ENCODE measurements at places on chromosomes 7 and 10.

DNA sequence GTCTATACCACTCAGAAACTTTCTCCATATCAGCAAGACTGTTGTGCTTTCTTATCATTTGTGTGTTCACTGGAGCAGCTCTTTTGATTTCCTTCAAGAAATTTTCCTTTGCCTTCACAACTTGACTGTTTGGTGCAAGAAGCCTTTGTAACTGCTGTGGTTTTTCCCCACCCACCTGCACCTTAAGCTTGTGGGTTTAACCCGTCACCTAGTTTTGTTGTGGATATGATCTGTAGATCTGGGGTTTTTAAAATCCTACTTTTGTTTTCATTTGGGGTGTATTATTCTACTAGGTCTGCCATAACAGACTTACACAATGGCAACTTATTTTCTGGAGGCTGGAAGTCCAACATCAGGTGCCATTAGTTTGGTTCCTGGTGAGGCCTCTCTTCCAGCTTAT is 30.5 kb upstream of the CHST3 start:
- no peak for DNase-seq

- no peak for DNase-seq
Measured at GRCh38 chr10:35895331-35895730, 253.2 kb upstream of the FZD8 start.

DNA sequence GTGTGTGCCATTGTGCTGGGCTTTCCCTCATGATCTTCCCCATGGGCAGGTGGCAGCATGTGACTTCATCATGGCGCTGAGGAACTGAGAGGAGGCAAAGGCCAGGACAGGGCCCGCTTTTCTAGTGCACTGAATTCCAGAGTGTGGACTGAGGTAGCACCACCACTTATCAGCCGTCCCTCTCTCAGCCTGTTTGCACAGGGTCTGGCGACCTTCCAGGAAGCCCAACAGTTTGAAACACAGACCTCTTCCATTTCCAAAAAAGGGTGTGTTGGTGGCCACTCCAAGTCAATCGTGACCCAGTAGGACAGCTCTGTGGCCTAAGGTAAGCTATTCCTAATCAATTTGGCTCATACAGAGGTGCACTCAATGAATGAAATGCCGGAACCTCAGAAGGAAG is 4.4 kb downstream of the DNAJC30 start:
- DNase-seq = no peak

DNA sequence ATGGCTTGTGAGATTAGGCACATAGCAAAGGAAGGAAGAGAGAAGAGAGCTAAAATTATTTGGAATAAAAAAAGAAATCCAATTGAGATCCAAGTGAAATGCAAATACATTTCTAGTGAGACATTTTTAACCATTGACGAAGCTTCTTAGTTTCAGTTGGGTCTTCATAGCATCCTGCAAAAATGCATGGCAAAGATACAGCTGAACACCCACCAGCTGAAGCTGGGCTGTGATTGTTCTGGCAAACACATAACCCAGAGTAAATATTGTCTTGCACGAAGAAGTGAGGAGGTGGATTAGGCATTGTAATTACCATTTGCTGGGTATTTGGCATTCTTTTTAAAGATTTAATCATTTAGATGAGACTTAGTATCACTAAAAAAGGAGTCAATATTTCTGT is 409.4 kb downstream of the GRM8 start:
- DNase-seq = no peak

- no peak for DNase-seq
Measured at GRCh38 chr7:82416402-82416801, 27.2 kb downstream of the CACNA2D1 start.

- DNase-seq = no peak
Measured at GRCh38 chr7:127897704-127898454, 133.4 kb downstream of the LRRC4 start.

Measured in left colon (tissue), 2 donors.